ENCODE measurements at places on chromosomes 7 and 10.

DNA sequence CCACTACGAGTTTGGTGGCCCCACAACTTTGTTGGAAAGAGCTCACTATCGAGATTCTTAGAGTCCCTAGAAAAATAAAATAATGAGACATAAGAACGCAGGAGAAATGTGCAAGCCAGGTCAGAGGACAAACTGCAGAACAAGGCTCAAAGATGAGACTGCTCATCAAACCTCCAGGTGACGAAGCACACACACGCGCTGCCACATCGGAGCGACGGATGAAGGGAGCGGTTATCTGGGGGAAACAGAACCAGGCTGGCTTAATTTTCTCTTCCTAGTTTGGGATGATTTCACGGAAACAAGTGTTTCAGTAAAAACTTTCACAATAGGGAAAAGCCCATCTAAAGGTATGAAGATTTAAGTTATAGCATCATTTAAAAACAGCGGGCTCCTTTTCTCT, 231.3 kb downstream of the SFMBT2 start:
- DNase-seq = no peak

GRCh38 chr7:90726120-90726519, 130.0 kb downstream of the CDK14 start:
- no peak for DNase-seq

- no peak for DNase-seq
Observed at GRCh38 chr10:49528977-49529506, 9.9 kb downstream of the ERCC6 start.

DNA sequence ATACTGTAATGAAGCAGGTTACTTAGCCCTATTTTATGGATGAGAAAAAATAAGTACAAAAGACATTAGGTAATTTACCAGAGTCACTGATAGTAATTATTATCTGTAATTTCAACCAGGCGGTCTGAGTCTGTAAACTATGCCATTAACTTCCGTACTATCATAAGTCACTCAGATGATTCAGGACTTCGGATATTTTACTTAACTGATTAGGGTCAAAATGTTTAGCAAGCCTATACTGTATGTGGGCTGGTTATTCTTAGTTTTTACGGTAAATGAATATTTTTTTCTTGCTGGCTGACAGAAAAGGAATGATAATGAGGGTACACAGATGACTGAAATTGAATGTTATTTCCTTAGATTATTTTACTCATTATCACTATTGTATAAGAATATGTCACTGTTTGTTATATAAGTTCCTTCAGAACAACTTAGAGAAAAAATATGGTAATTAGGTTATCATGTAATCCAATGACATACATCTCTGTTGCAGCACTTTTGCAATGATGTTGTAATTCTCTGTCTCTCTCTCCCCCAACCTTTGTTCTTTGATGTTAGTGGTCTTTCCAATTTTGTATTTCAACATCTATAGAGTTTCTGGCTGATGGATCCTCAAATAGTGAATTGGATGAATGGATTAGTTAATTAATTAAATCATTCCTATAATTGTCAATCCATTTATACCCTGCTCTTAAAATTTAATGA, 165.6 kb downstream of the ZEB1 start:
- no peak for DNase-seq

GRCh38 chr7:93943816-93944540, 22.4 kb downstream of the GNG11 start:
- no peak for DNase-seq

DNA sequence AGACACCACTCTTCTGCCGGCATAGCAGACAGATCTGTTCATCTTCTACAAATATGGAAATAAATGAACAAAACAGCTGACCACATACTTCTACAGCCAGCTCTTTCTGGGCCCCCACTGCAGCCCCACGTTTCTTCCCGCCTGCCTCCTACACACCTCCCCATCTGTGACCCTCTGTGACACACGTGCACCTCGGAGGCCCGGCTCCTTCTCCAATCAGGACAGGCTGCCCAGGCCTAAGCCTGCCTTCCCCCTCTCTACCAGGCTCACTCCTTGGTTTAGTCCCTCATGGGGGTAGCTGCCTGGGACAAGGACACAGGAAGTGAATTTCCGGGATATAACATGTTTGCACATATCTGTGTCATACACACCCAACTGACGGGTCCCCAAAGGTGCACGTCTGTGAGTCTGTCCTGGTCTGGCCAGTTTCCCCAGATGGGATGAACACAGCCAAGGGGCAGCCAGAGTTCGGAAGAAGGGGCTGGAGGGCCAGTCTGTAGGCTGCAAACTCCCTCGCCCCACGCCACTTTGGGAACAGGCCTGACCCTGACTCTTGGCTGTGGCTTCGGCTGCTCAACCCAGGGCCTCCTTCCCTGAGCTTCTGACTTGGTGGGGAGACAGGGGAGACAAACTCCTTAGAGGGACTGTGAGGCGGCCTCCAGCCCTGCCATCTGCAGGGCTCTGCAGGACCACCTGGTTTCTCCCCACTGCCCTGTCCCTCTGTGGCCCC, 30.3 kb downstream of the PITRM1 start:
- DNase-seq = no peak

GRCh38 chr10:19958787-19959186, 142.6 kb downstream of the PLXDC2 start:
- no peak for DNase-seq

- no peak for DNase-seq
Observed at GRCh38 chr7:53542157-53542556, 506.7 kb downstream of the POM121L12 start.

DNA sequence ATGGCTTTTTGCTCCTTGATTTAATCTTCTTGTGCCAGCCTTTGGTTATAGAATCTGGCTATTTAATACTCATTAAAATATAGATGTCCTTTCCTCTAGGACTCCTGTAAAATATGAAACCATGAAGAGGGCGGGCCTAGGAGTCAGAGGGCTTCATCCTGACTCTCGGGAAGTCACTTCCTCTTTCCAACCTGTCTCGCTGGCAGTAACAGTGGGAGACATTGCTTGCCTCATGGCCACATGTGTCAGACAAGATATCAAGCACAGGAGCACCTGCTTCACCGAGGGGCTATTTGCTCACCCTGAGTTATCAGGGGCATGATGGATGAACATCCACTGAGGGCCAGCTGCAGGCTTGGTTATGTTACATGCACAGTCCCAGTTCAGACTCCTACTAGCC, 31.0 kb downstream of the SLIT1 start:
- peak; percentile 4 for DNase-seq

- DNase-seq = no peak
Observed at GRCh38 chr10:91049988-91050360, 129.1 kb upstream of the ANKRD1 start.
